ENCODE measurements at places on chromosomes 5 and 9. TPM values are rescaled to one million over a fixed set of nuclear protein-coding genes. Genes with fewer than 3 reads are reported as not detected.

Gene DCAF12
- total RNA-seq = 35.5 TPM

Gene HRCT1
- total RNA-seq = not detected

Gene GPRIN1
- total RNA-seq = 16.3 TPM

Gene UNC5A
- total RNA-seq = not detected

Gene RGMB
- total RNA-seq = 15.8 TPM

Gene SARDH
- total RNA-seq = 0.15 TPM

Gene PCDHGA12
- 0.72 TPM for total RNA-seq

Gene GLT6D1
- not detected for total RNA-seq

Gene LEAP2
- 1.5 TPM for total RNA-seq
